ENCODE measurements at places on chromosomes 3 and 15.

GRCh38 chr3:128684986-128685726 is 34.5 kb upstream of the RPN1 start:
- no peak for DNase-seq

- DNase-seq: no peak
Measured at GRCh38 chr15:78751602-78751979, 59.7 kb downstream of the ADAMTS7 start.

GRCh38 chr3:195160257-195160898 is 110.6 kb downstream of the XXYLT1 start:
- peak; percentile 59 for DNase-seq

- DNase-seq: no peak
Measured at GRCh38 chr15:38010395-38010794, 76.0 kb downstream of the TMCO5A start.

DNA sequence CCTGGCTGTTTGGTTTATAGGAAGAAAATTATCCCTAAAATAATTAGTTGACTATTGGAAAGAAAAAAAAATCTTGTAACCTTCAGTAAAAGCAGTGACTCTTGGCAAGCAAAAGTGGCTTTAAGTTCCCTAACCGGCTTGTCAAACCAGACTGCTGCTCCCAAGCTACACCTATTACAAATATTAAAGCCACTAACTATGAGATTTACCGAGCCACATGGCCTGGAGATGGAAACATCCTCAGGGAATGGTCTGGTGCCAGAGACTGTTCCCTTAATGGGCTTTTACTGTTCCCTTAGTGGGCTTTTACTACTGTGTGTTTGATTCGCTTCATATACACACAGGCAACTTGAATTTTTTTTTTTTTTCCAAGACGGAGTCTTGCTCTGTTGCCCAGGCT is 35.9 kb upstream of the ZNF774 start:
- no peak for DNase-seq

DNA sequence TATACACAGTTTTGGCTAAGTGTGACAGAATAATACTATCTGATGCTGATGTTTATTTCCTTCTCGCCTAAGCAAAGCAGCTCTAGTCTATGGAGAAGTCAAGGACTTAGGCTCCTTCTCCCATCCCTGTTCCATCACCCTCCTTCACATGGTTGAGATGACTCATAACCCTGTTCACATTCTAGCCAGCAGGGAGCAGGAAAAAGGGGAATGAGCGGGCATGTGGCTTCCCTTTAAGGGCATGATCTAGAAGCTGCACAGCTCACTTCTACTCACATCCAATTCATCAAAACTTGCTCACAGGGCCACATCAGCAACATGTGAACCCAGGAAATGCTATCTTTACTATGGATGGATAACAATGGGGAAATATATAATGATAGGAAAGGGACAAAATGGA is 40.9 kb downstream of the CBLB start:
- peak; percentile 5 for DNase-seq

GRCh38 chr3:40152482-40153133 is 156.9 kb upstream of the EIF1B start:
- DNase-seq: no peak

DNA sequence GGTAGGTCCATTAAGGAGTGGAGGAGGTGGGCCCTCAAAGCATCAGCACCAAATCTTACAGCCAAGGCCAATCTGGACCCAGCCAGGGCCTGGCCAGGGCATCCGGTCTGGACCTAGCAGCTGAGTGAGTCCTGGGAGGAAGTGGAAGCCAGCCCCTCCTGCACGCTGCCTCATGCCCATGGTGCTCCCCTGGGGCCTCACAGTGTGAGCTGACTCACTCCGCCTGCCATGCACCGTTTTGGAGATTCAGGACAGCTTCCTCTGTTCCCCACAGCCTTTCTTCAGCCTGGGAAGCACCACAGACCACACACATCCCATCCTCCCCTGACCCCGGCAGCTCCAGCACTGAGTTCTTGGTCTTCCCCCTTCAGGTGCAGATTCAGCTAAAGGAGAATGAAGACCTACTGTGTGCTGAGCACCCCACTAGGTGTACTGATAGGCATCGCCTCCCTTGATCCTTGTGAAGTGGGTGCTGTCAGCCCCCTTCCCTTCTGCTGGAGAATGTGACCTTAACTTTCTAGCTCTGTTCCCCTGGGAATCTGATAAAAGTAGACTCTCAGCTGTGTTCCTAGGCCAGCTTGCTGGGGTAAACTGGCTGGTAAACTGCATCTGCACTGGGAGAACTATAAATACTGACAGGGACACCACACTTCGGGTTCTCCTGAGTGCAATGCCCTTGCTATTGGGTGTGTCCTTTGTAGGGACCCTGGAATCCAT is 36.8 kb upstream of the SEC13 start:
- no peak for DNase-seq

- no peak for DNase-seq
Measured at GRCh38 chr3:16402451-16402850, 111.0 kb downstream of the RFTN1 start.

DNA sequence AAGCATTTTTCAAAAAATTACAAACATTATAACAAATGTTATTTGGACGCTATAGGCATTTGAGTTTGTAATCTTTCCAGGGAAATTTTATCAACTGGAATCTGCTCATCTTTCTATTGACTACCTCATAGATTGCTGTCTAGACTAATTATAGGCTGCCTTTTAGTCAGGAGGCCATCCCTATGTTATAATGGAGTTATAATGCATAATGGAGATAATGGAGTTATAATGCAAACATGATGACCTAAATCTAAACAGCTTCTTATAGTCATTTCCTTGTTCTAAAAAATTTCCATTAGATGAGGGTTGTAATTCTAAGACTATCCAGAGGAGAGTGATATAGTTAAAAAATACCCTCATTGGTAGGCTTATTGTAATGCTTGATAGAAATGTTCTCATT is 226.4 kb downstream of the SI start:
- peak; percentile 32 for DNase-seq

GRCh38 chr15:98953000-98953787 is 54.4 kb downstream of the PGPEP1L start:
- DNase-seq: no peak

GRCh38 chr3:127734754-127735473 is 62.2 kb downstream of the ABTB1 start:
- no peak for DNase-seq

DNA sequence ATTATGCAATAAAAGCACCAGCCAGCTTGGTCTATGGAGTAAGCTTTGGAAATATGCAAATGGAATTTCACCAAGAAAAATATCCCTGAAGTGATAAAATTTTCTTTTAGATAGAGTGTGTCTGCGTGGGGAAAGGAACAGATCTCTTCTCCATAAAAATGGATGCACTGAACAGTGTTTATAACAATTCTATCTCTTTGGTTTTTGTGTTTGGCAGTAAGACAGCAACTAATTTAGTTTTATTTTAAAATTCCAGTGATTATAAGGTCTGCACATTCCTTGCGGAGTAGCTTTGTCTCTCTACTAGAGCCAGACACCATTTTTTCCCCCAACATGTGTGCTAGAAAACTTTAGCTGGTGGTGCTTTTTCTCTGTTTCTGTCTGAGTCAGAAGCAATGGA is 712.4 kb downstream of the GRM7 start:
- no peak for DNase-seq

DNA sequence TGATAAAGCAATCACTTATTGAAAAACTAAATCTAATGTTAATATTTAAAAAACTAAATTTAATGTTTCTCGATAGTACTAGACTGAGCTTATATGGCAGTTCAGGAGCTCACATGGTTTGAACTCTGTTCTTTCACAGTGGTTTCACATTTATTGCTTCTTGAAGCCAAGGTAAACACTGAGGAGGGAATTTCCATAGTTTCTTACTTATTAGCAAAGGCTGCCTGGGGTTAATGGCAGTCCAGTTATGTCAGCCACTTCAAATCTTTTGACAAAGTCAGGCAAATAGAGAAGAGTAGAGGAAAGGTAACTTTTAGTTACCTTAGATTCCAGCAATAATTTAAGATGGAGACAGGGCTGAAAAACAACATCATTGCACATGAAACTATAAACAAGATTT is 831.5 kb downstream of the ROBO2 start:
- DNase-seq: no peak

Measured in SK-N-SH (cell line).